ENCODE measurements at places on chromosomes 5 and 9.

- no peak for DNase-seq
Measured at GRCh38 chr5:127602481-127602880, 46.4 kb upstream of the CTXN3 start.

DNA sequence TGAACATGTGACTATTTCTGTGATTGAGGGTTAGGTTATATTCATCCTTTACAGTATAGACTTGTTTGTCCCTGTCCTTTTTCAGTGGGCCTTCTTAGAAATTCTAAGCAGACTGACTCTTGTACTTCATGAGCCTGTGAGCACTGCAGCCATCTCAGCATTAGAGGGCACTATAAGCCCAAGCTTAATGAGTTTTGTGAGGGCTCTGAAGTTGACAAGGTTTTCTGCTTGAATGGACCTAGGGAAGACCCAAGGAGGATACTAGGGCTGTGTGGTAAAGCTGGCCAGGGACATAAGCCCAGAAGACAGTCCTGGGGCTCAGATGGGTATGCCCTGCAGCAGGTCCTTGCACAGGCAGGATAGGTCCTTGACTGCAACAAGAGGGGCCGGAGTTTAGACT, 126.5 kb downstream of the MRPS30 start:
- DNase-seq: no peak

DNA sequence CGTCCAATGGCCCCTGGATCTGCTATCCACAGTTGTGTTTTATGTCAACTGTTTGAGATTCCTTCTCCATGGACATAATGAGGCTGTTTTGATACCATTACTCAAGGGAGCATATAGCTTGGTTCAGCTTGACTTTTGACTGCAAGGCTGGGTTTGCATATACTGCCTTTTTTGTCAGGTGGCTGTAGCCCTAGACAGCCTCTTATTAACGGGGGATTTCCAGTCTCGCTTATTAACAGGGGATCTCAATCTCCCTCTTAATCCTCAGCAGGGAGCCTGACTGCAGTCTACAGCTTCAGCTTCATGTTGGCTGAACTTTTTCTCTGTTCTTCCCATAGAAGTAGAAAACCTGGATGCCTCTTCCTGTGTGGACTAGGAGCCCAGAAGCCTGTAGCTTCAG, 73.7 kb upstream of the TNC start:
- DNase-seq: no peak

GRCh38 chr5:14109041-14109747, 33.9 kb upstream of the TRIO start:
- DNase-seq: no peak

DNA sequence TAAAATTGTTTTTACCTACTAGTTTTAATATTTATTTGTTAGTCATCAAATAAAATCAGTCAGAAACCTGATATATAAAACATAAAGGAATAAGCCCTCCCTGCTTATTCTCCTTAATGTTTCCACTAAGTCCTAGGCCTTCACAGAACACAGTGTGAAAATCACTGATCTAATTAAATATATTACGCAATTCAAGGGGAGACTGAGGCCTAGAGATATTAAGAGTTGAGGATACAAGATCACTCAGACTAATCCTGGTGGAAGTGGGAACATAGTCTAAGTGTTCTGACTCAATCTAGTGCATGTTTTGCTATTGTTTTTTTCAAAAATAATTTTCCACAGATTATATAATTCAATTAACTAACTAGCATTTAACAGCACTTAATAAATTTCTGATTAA, 401.1 kb downstream of the SLCO4C1 start:
- no peak for DNase-seq

DNA sequence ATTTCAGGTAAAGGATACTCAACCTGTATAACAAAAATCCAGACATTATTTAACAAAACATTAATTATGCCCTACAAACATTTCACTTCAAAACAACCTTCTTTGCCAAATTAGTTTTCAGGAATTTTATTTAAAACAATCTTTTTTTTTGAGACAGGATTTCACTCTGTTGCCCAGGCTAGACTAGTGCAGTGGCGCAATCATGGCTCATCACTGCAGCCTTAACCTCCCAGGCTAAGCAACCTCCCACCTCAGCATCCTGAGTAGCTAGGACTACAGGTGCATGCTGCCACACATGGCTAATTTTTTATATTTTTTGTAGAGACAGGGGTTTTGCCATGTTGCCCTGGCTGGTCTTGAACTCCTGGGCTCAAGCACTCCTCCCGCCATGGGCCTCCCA, 3.9 kb downstream of the FNIP1 start:
- DNase-seq: no peak

GRCh38 chr9:14315875-14316601, 2.1 kb upstream of the NFIB start:
- no peak for DNase-seq

- DNase-seq: no peak
Measured at GRCh38 chr9:87840134-87840533, 42.5 kb upstream of the SPATA31E1 start.

DNA sequence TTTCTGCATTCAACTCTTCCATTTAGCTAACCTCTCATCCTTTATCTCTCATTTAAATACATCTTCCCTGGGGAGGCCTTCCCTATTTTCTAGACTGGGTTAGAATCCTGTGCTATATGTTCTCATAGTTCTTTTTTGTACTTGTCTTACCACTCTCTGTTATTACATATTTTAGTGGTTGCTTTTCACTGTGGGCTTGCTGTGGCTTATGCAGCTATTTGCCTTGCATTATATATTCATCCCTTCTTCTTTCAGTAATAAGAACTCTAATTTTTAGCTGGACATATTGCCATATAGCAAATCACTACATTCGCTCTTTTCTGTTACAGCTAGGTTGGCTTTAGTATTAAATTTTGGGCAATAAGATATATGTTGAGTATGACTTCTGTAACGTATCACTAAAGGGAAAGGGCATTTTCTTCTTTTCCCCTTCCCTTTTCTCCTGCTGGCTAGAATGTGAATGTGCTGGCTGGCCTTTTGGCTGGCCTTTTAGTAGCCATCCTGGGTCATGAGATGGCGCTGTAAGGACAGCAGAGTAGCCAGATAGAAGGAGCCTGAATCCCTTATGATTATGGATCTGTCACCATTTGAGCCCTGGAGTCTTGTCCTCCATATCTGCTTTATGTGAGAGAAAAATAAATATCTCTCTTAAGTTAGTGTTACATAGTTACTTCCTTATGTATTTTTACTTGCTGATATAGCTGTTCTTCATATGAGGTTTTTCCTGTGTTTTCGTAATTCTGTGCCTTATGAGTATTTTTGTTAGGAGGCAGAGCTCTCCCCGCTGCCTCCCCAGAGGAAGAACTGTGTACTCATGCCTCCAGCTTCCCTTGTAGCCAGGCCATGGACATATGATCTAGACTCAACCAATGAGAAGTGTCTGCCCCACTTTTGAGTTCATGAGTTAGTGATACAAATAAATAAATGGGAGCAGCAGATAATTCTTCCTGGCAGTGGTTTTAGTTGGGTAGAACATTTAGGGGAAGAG, 65.8 kb downstream of the NDUFAF2 start:
- no peak for DNase-seq

DNA sequence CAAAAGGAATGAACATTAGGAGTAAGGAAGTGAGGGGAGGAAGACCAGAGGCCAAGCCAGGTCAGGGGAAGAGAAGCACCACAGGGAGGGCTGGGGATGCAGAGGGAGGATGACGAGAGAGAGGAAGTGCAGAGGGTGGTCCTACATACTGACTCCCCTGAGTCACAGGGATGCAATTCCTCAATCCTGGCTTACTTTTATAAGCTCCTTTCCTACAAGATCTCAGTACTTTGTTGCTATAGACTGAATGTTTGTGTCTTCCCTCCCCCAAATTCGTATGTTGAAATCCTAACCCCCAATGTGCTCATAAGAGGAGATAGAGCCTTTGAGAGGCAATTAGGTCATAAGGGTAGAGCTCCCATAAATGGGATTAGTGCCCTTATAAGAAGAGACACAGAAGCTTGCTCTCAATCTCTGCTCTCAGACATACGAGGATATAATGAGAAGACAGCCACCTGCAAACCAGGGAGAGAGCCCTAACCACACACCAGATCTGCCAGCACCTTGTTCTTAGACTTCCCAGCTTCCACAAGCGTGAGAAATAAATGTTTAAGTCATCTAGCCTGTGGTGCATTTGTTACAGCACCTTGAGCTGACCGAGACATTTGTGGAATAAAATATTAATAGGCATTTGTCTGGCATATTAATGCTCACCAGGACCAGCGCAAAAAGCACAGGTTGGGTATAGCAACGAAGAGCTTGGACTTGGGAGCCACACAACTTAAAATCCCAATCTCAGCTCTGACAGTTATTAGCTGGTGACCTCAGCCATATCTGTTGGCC, 33.4 kb downstream of the GCNT4 start:
- no peak for DNase-seq

DNA sequence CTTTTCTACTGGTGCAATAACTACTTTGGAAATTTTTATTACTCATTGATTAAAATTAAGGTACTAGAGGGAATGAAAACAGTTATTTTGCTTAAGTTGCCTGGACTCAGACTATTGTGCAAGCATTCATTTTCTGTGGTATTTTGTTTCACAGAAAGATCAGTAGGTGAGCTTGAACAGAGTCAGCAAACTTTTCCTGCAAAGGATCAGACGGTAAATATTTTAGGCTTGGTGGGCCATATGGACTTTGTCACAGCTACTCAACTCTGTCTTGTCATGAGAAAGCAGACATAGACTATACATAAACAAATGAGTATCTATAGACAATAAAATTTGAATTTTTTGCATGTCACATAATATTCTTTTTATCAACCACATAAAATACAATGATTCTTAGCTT, 1036.4 kb downstream of the NR2F1-AS1 start:
- no peak for DNase-seq

DNA sequence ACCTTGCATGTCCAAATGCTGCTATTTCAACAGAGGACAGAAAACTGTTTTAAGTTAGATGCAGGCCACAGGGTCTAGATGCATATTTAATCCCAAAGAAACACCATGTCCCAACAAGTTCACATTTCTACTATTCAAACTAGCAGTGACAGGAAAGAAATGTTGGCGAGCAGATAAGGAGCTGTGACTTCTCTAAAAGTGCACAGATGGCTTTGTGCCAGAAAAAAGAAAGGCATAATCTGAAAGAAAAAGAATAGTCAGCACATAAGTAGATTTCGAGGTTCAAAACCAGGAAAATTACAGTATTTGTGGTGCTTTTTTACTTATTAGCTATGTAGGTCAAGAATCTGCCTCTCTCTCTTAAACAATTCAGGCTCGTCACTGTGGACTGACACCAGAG, 178.3 kb downstream of the DNAH5 start:
- no peak for DNase-seq

DNA sequence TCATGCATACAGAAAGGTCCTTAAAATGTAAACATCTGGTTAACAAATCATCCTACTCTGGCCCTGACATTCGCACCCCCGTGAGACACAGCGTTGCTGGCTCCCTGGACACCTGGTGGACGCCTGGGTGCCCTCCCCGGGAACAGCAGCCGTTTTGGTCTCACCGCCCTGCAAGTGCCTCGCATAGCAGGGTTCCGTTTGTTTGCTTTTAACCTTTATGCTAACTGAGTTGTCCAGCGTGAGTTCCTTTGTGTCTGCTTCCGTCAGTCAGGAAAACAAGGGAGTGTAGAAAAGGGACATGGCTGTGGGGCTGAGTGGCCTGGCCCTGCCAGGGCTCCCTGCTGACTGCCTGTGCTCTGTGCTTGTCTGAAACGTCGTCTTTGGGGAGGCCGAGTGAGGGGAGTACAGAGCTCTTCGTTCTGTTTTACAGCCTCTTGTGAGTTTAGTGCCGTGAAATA, 91.8 kb upstream of the CACNA1B start:
- DNase-seq: no peak

DNA sequence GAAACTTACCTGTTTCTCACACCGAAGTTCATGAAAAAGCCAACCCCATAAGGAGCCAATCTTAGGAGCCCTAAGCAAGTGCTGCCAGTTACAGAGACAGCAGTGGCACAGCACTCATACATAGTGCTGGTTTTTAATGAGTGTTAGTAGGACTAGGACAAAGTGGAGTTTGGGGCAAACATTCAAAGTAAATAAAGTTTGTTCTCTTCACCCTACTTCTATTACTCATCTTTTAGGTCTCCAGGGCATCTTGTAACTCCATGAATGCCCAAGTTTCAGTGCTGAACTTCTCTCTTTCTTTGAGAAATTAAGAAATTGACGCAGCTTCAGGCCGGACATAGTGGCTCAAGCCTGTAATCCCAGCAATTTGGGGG, 584.7 kb downstream of the EBF1 start:
- DNase-seq: no peak

GRCh38 chr5:131997727-131998117, 13.7 kb downstream of the ACSL6 start:
- no peak for DNase-seq

DNA sequence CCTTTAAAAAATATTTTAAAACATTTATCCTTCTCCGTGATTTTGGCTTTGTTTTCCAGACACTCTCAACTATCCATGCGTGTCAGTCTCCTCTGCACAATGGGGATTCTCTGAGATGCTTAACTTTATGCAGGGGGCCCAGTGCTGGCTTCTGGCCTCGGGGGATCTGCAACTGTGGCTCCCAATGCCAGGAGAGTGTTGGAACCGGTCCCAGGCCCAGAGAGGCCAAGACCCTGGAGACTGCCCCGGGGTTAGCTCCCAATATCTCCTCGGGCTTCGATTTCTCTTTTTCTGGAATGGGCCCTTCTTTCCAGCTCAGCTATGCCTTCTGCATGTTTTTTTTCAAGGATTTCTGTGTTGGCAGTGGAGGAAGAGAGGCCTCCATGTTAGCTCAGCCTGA, 20.1 kb upstream of the SARDH start:
- DNase-seq: no peak

DNA sequence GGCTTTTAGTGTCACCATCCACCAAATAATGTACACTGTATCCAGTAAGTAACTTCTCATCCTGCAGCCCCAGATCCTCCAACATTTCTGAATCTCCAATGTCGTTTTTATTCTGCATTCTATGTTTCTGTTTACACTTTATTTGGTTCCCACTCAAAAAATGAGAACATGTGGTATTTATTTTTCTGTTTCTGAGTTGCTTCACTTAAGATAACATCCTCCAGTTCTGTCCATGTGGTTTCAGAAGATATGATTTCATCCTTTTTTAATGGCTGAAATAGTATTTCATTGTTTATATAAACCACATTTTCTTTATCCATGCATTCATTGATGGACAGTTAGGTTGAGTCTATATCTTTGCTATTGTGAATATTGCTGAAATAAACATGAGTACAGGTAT, 677.3 kb upstream of the FTMT start:
- no peak for DNase-seq

DNA sequence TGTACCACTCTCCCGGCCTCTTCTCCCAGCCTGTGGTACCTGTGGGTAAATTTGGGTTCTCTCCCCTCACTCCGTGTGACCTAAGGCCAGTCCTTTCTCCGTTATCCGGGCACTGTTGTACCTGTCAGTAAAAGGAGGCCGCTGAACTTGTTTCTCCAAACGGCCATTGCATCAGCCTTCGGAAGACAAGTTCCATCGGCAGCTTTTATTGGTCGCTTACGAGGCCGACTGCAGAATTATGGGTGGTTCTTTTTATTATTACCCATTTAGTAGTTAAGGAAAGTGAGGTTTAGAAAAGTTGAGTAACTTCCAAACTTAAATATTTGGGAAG, 558 bp downstream of the GRPEL2 start:
- no peak for DNase-seq

GRCh38 chr5:159642379-159642778, 273.9 kb upstream of the ADRA1B start:
- DNase-seq: no peak
